Fibroblast of the aortic adventitia (primary cell): ENCODE measurements at places on chromosomes 5 and 9. TPM values are rescaled to one million over a fixed set of nuclear protein-coding genes. Genes with fewer than 3 reads are reported as not detected.

DNA sequence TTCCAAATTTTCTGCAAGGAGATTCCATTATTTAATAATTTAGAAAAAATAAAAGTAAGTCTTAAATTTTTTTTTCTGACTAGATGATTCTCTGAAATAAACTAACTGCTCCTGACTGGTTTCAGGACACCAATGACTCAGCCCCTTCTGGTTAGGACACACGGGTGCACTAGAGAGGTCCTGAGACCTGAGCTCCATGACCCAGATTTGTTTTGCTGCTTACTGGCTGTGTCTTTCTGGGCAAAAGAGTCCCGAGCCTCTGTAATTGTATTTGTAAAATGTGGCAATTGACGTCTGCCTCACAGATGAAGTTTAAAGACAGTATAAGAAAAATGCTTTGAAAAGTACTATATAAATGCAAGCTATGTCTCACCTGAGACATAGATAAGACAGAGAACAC is 89.1 kb downstream of the SLC24A2 start:
- no peak for DNase-seq

ZER1 gene
- 24.3 and 76.3 TPM in 2 replicates for total RNA-seq

- no peak for DNase-seq
These were observed 79.2 kb upstream of the SLCO4C1 start for GRCh38 chr5:102375272-102375671.

- no peak for DNase-seq
These were observed 237.0 kb downstream of the PAPPA start for GRCh38 chr9:116390303-116391228.

TAF11L10 gene
- not detected in 2 replicates for total RNA-seq

SLC6A7 gene
- not detected in 2 replicates for total RNA-seq

DNA sequence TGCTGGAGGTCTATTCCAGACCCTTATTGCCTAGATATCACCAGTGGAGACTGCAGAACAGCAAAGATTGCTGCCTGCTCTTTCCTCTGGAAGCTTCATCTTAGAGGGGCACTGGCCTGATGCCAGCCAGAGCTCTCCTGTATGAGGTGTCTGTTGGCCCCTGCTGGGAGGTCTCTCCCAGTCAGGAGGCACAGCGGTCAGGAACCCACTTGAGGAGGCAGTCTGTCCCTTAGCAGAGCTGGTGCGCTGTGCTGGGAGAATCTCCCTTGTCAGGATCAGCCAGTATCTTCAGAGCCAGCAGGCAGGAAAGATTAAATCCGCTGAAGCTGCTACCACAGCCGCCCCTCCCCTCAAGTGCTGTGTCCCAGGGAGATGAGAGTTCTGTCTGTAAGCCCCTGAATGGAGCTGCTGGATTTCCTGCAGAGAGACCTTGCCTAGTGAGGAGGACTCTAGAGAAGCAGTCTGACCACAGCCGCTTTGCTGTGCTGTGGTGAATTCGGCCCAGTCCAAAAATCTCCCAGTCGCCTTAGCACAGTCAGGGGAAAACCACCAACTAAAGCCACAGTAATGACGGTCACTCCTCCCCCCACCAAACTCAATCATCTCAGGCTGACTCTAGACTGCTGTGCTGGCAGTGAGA is 124.1 kb downstream of the JAKMIP2 start:
- DNase-seq: no peak

CDH12 gene
- total RNA-seq: 0.09 TPM in 1 of 2 replicates, not detected in the other

CYLC2 gene
- total RNA-seq: not detected in 2 replicates

GRCh38 chr5:133376986-133377385 is 235.4 kb downstream of the FSTL4 start:
- no peak for DNase-seq

TRPM3 gene
- total RNA-seq: 8.8 and 20.5 TPM in 2 replicates

- DNase-seq: peak; percentile 77
These were observed 10.7 kb upstream of the STK32A start for GRCh38 chr5:147223948-147224791.

DNA sequence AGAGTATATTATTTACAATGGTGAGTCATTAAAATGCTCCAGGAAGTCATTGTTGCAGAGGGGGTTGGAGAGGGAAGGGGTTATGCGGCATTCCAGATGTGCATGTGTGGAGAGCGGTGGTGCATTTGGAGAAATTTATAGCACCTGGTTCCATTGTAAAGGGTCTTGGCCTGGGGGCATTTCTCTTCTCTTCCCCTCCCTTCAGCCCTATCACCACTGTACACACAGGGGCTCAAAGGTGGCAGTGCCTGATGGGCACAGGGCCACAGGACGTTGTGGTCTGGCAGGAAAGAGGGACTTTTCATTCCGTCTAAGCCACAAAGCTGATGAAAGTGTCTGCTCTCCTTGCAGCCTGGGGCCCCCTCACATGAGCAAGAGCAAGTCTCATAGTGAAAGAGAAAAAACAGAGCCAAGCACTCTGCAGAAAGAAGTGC is 442.4 kb upstream of the ZNF462 start:
- no peak for DNase-seq

DNA sequence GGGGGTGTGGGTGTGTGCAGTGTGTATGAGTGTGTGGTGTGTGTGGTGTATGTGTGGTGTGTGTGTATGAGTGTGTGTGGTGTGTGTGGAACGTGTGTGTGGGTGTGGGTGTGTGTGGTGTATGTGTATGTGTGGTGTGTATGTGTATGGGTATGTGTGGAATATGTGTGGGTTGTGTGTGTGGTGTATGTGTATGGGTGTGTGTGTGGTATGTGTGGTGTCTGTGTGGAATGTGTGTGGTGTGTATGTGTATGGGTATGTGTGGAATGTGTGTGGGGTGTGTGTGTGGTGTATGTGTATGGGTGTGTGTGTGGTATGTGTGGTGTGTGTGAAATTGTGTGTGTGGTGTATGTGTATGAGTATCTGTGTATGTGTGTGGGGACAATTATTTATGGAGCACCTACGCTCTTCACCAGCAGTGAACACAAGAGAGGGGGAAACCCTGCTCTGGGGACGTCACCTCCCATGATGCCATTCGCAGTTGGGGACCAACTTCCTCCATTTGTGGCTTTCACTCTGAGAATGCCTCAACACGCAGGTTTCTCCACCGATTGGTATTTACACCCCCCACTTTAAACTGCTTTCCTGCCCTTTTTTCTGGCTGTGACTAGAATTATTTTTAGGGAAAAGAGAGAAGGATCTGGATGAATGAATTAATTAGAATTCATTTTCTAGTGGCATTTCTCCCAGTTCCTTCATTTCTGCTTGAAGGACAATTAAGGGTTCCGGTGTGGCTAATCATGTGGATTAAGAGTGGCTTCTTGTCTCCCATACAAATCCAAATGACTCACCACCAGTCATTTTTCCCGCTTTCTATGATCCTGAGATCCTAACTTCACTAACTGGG is 238.1 kb downstream of the ROR2 start:
- no peak for DNase-seq

GRCh38 chr5:150443242-150444075 is 6.1 kb downstream of the RPS14 start:
- DNase-seq: no peak

DNA sequence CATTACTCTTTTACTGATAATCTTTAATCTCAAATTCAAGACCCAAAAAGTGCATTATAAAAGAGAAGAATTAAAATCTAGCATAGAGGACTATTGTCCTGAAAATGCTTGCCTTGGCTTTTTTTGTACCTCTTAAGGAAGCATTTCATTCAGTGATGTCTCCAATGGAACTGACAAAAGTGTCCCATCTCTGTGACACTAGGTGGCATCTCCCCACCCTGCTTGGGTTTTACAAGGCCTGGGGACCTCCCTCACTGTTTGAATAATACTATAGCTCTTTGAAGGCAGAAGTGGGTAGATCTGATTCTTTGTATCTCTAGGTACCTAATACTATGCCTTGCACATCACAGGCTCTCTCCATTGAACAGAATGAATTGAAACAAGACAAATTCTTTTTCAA is 180.6 kb downstream of the EPB41L4A start:
- no peak for DNase-seq

- peak; percentile 66 for DNase-seq
These were observed 475 bp upstream of the GOLM1 start for GRCh38 chr9:86099701-86100364.

TSLP gene
- 1.4 and 20.8 TPM in 2 replicates for total RNA-seq

DNA sequence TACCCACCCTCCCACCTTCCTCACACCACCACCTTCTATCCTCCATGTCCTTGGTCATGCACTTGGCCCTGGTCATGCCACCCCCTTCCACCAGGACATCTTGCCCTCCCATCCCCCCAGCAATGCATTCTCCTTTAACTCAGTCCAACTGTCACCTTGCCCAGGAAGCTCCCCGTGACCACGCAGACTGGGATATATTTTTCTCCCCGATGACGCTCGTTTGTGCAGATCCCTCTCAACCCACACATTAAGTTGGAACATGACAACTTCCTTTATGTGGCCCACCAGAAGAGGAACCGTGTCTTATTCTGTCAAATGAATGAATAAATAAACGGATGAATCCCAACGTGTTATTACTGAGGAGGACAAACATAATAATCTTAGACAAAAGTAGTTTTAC is 82.8 kb upstream of the TAS2R1 start:
- no peak for DNase-seq

ANKRD18A gene
- 0.09 TPM in 1 of 2 replicates, not detected in the other for total RNA-seq

C9orf50 gene
- total RNA-seq: 0.98 TPM in 1 of 2 replicates, not detected in the other

GRCh38 chr5:72558383-72558782 is 51.2 kb upstream of the ZNF366 start:
- peak; percentile 18 for DNase-seq

- DNase-seq: peak; percentile 43
These were observed 57.5 kb upstream of the NCS1 start for GRCh38 chr9:130114741-130115140.

GRCh38 chr5:134500699-134501430 is 24.6 kb upstream of the JADE2 start:
- no peak for DNase-seq

COL15A1 gene
- 25.1 and 25.3 TPM in 2 replicates for total RNA-seq

DNA sequence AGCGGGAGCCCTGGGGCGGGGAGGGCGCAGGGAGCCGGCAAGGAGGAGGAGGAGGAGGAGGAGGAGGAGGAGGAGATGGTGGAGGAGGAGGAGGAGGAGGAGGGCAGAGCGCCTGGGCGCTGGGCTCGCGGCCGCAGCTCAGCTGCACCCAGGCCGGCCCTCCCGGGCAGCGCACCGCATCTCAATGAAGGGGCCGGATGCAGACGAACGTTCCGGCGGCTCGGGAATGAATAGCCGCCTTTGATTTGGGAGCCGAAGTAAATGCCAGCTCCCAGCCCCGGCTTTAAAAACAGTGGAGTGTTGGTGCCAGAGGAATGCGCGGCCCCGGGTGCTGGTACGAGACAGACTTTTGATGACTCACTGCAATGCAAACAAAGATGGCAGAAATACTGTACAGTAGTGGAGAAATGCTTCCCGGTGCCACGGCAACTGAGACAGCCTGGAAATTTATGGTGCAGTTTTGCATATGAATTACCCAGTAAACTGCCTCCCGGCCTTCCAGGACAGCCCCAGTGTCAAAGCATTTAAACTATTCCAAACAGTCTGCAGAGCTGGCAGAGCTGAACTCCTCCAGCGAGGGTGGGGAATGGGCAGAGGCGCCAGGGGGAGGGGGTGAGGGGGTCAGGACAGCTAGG is 43.1 kb downstream of the NACC2 start:
- DNase-seq: peak; percentile 92

DHFR gene
- 13.2 and 49.5 TPM in 2 replicates for total RNA-seq
